ENCODE measurements at places on chromosomes 7 and 10.

- no peaks in the 10 kb centered on the region for H3K4me1 ChIP-seq
- no peak overlapping the region for H3K4me3 ChIP-seq
- no peak for DNase-seq
- H3K36me3 ChIP-seq = peaks cover 16% of the 10 kb centered on the region
Measured at GRCh38 chr10:129728905-129729795, 234.9 kb downstream of the EBF3 start.

GRCh38 chr7:57071-57470, 135.3 kb upstream of the FAM20C start:
- no peak overlapping the region for H3K27ac ChIP-seq
- no peaks in the 10 kb centered on the region for H3K36me3 ChIP-seq
- no peaks in the 10 kb centered on the region for H3K4me1 ChIP-seq

DNA sequence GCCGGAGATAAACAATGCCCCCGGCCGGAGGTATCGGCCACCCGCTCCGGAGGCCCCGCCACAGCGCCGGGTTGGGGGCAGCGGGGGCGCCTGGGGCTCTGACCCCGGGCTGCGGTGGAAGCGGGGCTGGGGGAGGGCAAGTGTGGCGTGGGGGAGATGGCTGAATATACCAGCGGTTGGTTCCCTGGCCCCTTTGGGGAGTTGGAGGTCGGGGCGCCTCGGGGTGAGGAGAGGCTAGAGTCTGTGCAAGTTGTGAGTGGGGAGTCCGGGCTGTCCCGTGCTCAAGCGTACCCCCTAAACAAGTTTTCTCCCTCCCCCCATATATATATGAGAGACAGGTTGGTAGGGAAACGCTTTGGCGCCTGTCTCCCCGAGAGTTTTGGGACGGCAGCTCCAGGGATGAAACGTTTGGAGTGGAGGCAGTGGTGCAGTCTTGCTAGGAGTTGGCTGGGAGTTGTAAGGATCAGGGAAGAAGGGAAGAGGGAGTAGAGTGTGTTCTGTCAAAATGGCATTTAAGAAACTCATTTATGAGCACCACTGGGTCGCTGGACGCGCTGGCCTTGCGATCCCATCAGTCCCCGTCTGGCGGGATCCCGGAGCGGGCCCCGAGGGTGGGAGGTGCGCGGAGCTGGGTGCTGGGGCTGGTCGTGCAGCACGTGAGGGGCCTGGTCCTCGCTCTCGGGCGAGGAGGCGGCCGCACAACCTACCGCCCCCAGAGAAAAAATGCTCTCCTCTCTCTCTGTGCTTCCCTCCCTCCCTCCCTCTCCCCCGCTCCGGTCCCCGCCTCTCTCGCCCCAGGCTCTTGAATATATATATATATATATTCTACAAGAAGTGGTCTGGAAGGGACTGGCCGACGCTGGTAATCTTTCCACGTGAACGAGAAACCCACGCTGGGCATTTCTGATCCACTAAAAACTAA, 1.1 kb downstream of the TET1 start:
- H3K36me3 ChIP-seq = no peaks in the 10 kb centered on the region
- peaks cover 2% of the 10 kb centered on the region for H3K27me3 ChIP-seq
- peak overlapping the region; percentile 92 for H3K4me3 ChIP-seq
- no peak for DNase-seq
- H3K27ac ChIP-seq = peak overlapping the region; percentile 96

DNA sequence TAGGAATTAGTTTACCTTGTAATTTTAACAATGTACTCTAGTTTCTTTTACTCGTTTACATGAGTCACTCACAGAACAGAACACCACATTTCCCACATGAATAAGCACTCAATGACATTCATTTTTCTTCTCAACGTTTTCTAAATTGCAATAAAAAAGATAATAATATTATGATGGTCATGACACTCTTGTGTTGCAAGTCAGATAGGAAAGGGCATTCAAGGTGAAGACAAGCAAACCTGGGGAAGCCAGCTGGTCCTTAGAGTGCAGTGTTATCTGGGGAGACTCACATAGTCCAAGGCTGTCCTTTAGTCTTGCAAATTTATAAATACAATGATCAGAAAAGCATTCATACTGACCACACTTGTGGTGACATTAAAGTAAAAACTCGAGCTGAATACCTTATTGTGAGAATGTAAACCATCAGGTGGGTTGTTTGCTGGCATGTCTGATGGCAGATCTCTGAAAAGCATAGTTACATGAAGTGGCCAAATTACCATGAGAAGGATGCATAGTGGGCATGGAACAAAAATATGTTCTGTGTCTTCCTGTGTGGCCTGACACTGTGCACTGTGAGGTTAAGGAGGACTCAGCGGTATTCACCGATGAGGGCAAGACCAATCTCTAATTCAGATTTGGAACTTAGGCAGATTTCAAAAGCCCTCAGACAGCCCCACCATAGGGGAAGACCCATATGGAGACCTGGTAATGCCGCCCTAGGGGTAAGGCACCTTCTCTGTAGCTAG, 158.9 kb upstream of the ASAH2 start:
- DNase-seq = no peak
- peaks cover 70% of the 10 kb centered on the region for H3K4me1 ChIP-seq
- H3K36me3 ChIP-seq = peaks cover 5% of the 10 kb centered on the region
- H3K27me3 ChIP-seq = no peaks in the 10 kb centered on the region

- peaks cover 44% of the 10 kb centered on the region for H3K4me1 ChIP-seq
- peak overlapping the region; percentile 60 for H3K4me3 ChIP-seq
- H3K27ac ChIP-seq = peak overlapping the region; percentile 87
Measured at GRCh38 chr7:4694305-4694704, 12.2 kb downstream of the FOXK1 start.

GRCh38 chr7:107691716-107692115, 31.1 kb downstream of the SLC26A4 start:
- no peak overlapping the region for H3K4me3 ChIP-seq
- no peak for DNase-seq
- H3K36me3 ChIP-seq = no peaks in the 10 kb centered on the region
- no peak overlapping the region for H3K27ac ChIP-seq
- H3K4me1 ChIP-seq = peaks cover 49% of the 10 kb centered on the region
- H3K27me3 ChIP-seq = no peaks in the 10 kb centered on the region
